ENCODE measurements at places on chromosomes 2 and 18. TPM values are rescaled to one million over a fixed set of nuclear protein-coding genes. Genes with fewer than 3 reads are reported as not detected.

The ERFE gene
- not detected for total RNA-seq

The TUBA3E gene
- total RNA-seq = not detected

DNA sequence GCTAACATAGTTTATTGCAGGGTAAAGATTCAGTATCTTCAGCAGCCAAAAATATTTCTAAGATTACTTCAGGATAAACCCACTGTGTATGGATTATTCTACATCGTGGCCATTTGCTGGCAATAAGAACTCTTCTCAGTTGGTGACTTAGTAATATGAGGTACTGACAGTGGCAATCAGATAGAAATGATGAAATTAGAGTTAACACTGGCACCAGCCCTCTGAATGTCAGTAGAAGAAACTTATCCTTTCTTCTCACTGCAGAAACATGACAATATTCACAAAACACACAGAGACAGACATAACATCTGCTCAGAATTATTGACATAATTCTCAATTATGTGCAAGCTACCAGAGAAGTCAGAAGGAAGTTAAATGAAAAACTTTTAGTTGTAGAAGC, 246.3 kb upstream of the COL3A1 start:
- H3K36me3 ChIP-seq = no peaks in the 10 kb centered on the region
- H3K4me1 ChIP-seq = no peaks in the 10 kb centered on the region
- no peak for DNase-seq
- H3K27me3 ChIP-seq = no peaks in the 10 kb centered on the region
- H3K4me3 ChIP-seq = no peak overlapping the region

GRCh38 chr2:75549401-75550253, 11.1 kb downstream of the EVA1A start:
- no peaks in the 10 kb centered on the region for H3K36me3 ChIP-seq
- H3K4me3 ChIP-seq = no peak overlapping the region
- no peak overlapping the region for H3K27ac ChIP-seq
- DNase-seq = no peak
- peaks cover 9% of the 10 kb centered on the region for H3K27me3 ChIP-seq

GRCh38 chr18:25102662-25103061, 249.3 kb downstream of the ZNF521 start:
- no peaks in the 10 kb centered on the region for H3K27me3 ChIP-seq
- no peaks in the 10 kb centered on the region for H3K36me3 ChIP-seq
- no peaks in the 10 kb centered on the region for H3K4me1 ChIP-seq
- no peak overlapping the region for H3K27ac ChIP-seq
- no peak for DNase-seq

Data from naive thymus-derived CD8-positive, alpha-beta T cell (primary cell).